ENCODE measurements at places on chromosomes 12 and 14. TPM values are rescaled to one million over a fixed set of nuclear protein-coding genes. Genes with fewer than 3 reads are reported as not detected.

DNA sequence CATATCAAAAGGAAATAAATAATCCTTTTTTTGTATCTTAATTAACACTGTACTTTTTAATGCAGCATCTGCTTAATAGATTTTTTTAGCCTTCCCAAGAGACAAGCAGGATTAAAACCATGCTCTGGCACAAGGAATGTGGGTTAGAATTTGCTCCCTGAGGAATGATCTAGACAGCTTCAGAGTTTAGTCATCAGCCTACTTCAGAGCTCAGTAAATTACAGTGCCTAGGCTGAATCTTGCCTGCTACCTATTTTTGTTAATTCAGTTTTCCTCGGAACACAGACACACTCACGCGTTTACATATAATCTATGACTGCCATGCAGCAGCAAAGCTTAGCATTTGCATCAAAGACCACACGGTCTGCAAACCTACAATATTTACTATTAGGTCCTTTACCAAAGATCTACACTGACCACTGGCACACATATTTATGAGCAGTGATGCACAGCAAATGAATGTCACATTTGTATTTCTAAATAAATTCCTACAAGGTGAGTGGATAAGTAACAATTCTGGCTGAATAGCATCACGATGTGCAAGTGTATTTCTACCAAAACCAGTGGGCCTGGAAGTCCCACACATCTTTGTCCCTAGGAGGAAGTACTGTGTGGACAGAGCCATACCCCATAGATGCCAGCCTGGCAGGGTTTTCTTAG lies 309.8 kb upstream of the TMEM132C start:
- H3K36me3 ChIP-seq: no peaks in the 10 kb centered on the region
- H3K27ac ChIP-seq: no peak overlapping the region
- H3K4me1 ChIP-seq: no peaks in the 10 kb centered on the region
- no peak overlapping the region for H3K4me3 ChIP-seq
- DNase-seq: no peak

DNA sequence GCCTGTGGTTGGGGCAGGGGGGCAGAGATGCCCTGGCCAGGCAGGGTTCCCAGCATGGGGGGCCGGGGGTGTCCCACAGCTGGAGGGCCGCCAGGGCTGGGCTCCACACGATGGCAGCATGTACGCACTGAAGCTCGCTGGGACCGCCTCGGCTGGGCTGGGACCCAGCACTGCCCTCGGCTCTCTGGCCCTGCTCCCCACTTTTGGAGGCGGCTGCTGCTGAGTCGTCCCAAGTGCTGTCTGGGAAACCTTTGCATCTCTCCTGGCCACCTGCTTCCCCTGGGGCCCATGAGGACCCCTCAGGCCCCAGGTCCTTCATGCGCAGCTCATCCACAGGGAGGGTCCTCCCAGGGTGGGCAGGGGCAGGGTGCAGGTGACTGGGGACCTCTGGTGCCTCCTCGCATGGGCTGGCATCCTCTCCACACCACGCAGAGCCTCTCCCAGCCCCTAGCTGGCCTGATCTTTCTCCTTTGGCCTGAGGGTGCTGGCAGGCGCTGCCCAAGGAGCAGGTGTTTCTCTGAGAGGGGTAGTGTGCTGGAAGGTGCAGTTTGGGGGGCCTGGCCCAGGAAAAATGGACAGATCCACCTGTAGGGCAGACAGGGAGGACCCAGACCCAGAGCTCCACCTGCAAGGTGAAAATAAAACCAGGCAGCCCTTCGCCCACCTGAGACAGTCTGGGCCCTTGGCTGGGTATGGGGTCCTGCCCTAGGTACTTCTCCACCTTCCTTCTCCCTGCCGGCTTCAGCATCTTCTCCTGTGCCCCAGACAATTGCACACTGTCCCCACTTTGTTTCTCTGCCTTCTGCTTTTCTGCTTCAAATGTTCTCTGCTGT lies 46.9 kb downstream of the DLK1 start:
- no peaks in the 10 kb centered on the region for H3K36me3 ChIP-seq
- no peak overlapping the region for H3K4me3 ChIP-seq
- no peaks in the 10 kb centered on the region for H3K4me1 ChIP-seq
- no peak for DNase-seq

DNA sequence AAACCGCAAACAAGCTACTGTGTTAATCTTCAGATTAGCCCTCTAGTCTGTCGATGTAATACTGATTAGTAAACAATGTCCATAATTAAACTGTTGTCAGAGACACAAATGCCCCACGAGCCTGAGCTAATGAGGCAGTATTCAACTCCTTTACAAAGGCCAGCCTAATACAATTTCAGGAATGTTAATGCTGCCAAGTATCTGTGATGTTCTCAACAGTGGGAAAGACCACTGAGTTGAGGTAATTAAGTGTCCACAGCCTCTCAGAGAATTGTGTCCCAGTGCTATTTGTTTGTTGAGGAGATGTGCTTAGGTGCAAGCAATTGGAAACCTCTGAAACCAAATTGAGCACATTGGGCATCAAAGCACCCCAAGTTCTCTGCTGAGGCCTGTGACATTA lies 139.4 kb upstream of the CDKN3 start:
- H3K4me1 ChIP-seq: peaks cover 59% of the 10 kb centered on the region
- no peaks in the 10 kb centered on the region for H3K36me3 ChIP-seq
- H3K27ac ChIP-seq: peak overlapping the region; percentile 92
- peak; percentile 95 for DNase-seq
- H3K4me3 ChIP-seq: no peak overlapping the region

DNA sequence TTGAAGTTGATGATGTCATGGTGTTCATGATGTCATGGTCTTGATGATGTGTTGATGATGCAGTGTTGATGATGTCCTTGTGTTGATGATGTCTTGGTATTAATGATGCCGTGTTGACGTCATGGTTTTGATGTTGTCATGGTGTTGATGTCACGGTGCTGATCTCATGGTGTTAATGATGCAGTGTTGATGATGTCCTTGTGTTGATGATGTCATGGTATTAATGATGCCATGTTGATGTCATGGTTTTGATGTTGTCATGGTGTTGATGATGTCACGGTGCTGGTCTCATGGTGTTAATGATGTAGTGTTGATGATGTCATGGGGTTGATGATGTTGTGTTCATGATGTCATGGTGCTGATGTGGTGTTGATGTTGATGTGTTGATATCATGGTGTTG lies 48.0 kb upstream of the RIMBP2 start:
- no peak overlapping the region for H3K4me3 ChIP-seq
- H3K36me3 ChIP-seq: no peaks in the 10 kb centered on the region
- H3K27me3 ChIP-seq: peaks cover 12% of the 10 kb centered on the region
- DNase-seq: no peak
- no peak overlapping the region for H3K27ac ChIP-seq
- H3K4me1 ChIP-seq: no peaks in the 10 kb centered on the region

DNA sequence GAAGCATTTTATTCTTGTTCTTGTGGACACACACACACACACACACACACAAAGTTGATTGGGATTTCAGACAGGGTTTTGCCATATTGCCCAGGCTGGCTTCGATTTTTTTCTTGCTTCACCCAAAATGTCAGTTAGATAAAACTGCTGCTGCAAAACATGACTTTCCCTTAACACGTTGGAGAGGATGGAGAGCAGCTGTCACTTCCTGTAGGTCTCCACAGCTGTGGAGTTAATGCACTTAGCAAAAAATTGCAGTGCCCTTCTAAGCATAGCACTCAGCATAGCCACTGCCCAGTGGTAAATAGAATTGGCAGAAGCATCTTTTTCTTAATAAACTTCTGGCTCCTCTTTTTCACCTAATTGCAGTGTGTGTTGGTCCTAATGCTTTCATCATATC lies 54.5 kb downstream of the PDZRN4 start:
- H3K4me1 ChIP-seq: no peaks in the 10 kb centered on the region
- H3K27ac ChIP-seq: no peak overlapping the region
- H3K4me3 ChIP-seq: no peak overlapping the region
- H3K27me3 ChIP-seq: no peaks in the 10 kb centered on the region
- H3K36me3 ChIP-seq: no peaks in the 10 kb centered on the region

GRCh38 chr12:116393859-116394650 lies 116.6 kb upstream of the MED13L start:
- H3K36me3 ChIP-seq: no peaks in the 10 kb centered on the region
- H3K27me3 ChIP-seq: no peaks in the 10 kb centered on the region
- H3K27ac ChIP-seq: no peak overlapping the region
- no peak for DNase-seq

DNA sequence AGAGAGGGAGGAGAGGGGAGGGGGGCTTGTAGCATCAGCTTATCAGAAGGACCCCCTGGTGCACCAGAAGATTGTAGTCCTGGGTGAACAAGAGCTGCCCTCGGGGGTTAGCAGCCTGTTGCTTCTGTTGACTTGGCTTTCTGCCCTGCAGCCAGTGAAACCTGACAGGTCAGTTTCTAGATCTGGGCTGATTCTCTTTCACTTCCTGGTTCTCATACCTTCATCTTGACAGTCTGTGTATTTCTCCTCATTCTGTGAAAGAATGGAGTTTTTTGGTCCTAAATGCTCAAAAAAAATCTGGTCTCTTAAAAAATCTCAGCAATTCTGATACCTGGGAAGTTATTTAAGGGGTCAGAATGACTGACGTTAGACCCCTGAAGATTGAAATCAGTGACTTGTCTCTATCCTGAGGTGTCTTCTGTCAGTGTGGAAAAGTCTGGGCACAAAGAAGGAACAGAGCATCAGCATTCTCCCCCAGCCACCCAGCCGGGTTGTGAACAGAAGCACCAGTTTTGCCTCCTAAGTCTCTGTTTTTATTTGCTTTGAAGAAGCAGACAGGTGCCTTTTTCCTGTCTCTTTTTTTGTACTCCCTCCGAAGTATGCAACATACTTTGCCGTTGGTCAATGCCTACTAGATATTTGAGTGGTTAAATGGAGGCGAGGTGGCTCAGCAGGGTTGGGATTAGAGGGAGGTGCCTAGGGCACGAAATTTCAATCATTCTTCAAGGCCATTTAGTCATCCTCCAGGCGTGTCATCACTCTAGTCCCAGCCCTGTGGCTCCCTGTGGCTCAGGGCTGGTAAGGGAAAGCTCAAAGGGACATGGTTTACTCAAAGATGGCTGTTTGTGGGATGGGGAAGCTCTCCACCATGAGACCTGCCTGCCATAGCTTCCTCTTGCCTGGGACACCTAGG lies 24.0 kb downstream of the TTC9 start:
- no peak overlapping the region for H3K27ac ChIP-seq
- no peaks in the 10 kb centered on the region for H3K27me3 ChIP-seq
- peaks cover 16% of the 10 kb centered on the region for H3K4me1 ChIP-seq
- H3K4me3 ChIP-seq: no peak overlapping the region
- no peaks in the 10 kb centered on the region for H3K36me3 ChIP-seq

DNA sequence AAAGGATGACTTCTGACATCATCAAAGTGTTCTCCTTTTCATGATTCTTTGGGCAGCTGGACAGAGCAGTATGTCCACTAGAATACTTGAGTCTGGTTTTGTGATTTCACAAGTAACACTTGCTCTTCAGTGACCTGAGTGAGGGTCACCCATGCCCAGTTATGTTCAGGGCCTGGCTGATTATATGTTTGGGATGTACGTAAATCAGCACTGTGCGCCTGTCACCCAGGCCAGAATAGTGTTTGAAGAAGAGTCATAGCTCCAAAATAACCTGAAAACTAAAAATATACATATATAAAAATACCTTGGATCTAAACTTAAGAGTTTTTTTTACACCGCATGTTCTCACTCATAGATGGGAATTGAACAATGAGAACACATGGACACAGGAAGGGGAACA lies 3.8 kb downstream of the BICD1 start:
- H3K4me3 ChIP-seq: peak overlapping the region; percentile 84
- H3K4me1 ChIP-seq: peaks cover 32% of the 10 kb centered on the region
- H3K36me3 ChIP-seq: no peaks in the 10 kb centered on the region
- no peaks in the 10 kb centered on the region for H3K27me3 ChIP-seq
- DNase-seq: no peak
- no peak overlapping the region for H3K27ac ChIP-seq

DNA sequence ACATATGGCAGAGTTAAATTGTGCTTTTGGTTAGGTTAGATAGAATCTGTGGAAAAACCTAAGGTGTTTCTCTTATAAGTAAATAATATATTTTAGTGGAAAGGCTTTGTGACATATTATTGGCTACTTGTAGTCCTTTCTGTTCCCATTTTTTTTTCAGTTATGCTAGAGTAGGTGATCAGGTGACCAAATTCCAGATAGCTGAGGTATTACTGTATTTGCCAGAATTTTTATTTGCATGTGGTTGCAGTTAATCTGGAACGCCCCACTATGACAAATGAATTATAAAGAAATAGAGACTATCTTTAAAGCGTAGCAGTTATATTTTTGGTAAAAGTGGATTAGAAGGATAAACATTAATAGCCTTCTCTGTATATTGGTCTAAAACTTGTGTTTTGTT lies 52.0 kb downstream of the ARHGAP5 start:
- H3K36me3 ChIP-seq: peaks cover 37% of the 10 kb centered on the region
- H3K27me3 ChIP-seq: no peaks in the 10 kb centered on the region
- no peak overlapping the region for H3K27ac ChIP-seq
- no peak for DNase-seq
- no peak overlapping the region for H3K4me3 ChIP-seq

- H3K27me3 ChIP-seq: no peaks in the 10 kb centered on the region
- no peak for DNase-seq
- no peak overlapping the region for H3K27ac ChIP-seq
- H3K36me3 ChIP-seq: no peaks in the 10 kb centered on the region
- H3K4me1 ChIP-seq: peaks cover 18% of the 10 kb centered on the region
Observed at GRCh38 chr12:32826807-32827412, 69.7 kb downstream of the PKP2 start.

DNA sequence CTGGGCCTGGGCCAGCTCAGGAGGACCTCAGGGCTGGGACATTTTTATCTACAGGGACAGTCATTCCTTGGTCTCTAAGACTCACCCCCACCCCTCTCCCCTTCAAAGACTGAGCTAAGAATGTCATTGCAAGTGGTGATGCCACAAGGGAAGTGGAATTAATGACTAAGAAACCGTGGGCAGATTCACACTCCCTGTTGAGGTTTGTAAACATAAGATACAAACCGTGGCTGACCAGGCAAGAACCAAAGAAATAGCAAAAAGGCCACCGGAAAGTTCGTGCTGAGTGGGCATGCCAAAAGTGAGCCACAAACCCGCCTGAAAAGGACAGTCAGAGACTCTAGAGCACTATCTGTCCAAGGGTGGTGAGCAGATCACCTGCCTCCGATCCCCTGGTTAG lies 25.7 kb downstream of the NUAK1 start:
- DNase-seq: no peak
- no peaks in the 10 kb centered on the region for H3K27me3 ChIP-seq
- H3K4me1 ChIP-seq: peaks cover 60% of the 10 kb centered on the region
- H3K36me3 ChIP-seq: no peaks in the 10 kb centered on the region
- no peak overlapping the region for H3K4me3 ChIP-seq

- H3K4me3 ChIP-seq: no peak overlapping the region
- no peak overlapping the region for H3K27ac ChIP-seq
- H3K4me1 ChIP-seq: peaks cover 10% of the 10 kb centered on the region
- H3K36me3 ChIP-seq: no peaks in the 10 kb centered on the region
Observed at GRCh38 chr12:93729934-93730333, 52.8 kb downstream of the CRADD start.

TAS2R50 gene
- 2.4 TPM for total RNA-seq

CIT gene
- total RNA-seq: 98.5 TPM

STYK1 gene
- 0.15 TPM for total RNA-seq

PCNX1 gene
- 48.6 TPM for total RNA-seq

MARK3 gene
- 80.7 TPM for total RNA-seq

PRIMA1 gene
- total RNA-seq: 2.5 TPM

ARMH4 gene
- 23.0 TPM for total RNA-seq

Measured in neural progenitor cell (in vitro differentiated cells).